ENCODE measurements at places on chromosomes 7 and 10.

DNA sequence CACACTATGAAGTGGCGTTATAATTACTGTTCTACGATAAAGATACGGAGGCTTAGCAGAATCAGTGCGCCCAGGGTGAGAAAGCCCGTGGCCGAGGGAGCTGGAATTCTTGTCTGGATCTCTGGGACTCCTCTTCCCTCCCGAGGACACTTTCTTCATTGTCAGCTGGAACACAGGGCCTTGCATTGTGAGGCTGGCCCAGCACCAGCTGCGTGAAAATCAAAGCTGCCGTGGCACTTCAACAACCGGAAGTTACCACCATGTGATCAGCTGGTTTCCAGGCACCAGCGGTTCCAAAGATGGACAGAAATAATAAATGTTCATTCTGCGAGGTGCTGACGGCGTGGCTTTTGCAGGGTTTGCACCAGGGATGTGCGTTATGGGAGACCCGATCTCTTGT is 234.0 kb upstream of the PITRM1 start:
- no peaks in the 10 kb centered on the region for H3K36me3 ChIP-seq
- no peak overlapping the region for H3K4me3 ChIP-seq
- H3K27me3 ChIP-seq = no peaks in the 10 kb centered on the region
- H3K27ac ChIP-seq = no peak overlapping the region

DNA sequence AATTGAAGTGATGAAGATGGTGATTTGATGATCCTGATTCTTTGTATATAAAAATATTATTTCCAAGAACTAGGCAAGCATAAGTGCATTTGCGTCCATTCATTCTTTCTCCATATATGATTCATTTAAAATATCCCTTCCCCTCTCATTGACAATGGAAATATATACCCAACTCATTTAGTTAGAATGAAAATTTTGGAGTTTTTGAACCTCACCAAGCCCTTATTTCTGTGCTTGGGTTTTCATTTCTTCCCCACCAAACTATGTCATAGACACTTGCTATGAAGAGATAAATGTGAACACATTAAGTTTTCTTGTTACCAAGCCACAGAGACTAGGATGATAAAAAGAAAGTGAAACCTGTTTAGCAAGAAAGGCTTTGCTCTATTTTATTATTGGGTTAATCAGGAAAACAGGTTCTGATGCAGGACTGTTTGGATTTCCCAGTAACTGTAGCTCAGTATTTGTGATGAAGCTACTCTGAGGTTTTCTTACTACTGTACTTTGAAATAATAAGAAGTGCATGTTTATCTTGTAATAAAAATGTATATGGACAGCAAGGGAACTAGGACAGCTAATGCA is 68.3 kb downstream of the ITGB1 start:
- H3K4me1 ChIP-seq = no peaks in the 10 kb centered on the region
- H3K4me3 ChIP-seq = no peak overlapping the region
- no peak overlapping the region for H3K27ac ChIP-seq
- no peaks in the 10 kb centered on the region for H3K36me3 ChIP-seq

DNA sequence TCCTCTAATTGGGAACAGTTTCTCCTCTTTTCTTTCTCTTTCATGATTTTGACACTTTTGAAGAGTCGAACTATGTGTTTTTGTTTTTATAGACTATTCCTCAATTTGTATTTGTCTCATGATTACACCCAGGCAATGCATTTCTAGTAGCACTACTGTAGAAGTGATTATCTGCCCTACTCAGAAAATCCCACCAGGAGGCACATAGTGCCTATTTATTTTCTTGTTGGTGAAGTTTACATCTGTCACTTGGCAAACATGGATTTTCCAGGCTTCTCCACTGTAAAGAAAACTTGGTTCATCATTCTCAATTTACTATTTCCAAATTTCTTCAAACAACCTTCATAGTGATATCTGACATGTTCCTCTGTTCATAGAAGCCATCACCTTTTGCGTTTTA is 893.9 kb downstream of the CCSER2 start:
- H3K27me3 ChIP-seq = no peaks in the 10 kb centered on the region
- no peak for DNase-seq
- H3K4me1 ChIP-seq = no peaks in the 10 kb centered on the region
- no peaks in the 10 kb centered on the region for H3K36me3 ChIP-seq

DNA sequence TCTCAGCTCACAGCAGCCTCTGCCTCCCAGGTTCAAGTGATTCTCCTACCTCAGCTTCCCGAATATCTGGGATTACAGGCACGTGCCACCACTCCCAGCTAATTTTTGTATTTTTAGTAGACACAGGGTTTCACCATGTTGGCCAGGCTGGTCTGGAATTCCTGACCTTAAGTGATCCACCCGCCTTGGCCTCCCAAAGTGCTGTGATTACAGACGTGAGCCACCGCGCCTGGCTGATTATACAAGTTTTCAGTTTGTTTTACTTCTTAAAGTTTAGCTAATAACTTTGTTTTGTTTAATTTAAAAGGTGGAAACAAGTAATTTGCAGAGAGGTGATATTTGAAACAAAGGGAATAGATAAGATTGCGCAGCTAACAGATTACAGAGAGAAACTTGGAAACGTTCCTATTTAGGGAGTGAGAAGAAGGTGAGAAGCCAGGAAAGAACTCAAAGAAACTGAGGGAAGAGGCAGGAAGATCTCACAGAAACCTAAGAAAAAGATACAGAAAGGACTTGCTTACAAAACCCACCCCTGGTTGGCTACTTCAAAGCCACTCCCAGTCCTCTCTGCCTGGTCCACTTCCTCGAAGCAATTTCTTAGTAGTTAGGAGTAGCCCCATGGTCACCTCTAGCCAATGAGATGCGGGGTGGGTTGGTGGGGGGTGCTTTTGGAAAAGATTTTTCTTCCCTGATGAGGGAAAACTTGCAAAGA is 15.0 kb upstream of the PDLIM1 start:
- H3K4me3 ChIP-seq = no peak overlapping the region
- H3K27me3 ChIP-seq = no peaks in the 10 kb centered on the region
- H3K4me1 ChIP-seq = no peaks in the 10 kb centered on the region
- no peak for DNase-seq

DNA sequence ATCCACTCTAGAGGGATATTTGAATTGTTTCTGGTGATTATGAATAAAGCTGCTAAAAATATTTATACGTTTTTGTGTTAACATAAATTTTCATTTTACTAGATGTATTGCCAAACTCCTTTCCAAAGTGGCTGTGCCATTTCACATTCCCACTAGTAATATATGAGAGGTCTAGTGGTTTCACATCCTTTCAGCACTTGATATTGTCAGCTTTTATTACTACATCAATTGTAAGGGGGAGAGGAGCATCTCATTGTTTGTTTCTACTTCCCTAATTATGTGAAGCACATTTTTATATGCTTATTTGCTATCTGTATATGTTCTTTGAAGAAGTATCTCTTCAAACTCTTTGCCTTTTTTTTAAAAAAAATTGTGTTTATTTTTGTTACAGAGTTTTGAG is 184.5 kb downstream of the ADK start:
- H3K36me3 ChIP-seq = no peaks in the 10 kb centered on the region
- no peak overlapping the region for H3K4me3 ChIP-seq
- DNase-seq = no peak
- H3K4me1 ChIP-seq = no peaks in the 10 kb centered on the region
- H3K27ac ChIP-seq = no peak overlapping the region

DNA sequence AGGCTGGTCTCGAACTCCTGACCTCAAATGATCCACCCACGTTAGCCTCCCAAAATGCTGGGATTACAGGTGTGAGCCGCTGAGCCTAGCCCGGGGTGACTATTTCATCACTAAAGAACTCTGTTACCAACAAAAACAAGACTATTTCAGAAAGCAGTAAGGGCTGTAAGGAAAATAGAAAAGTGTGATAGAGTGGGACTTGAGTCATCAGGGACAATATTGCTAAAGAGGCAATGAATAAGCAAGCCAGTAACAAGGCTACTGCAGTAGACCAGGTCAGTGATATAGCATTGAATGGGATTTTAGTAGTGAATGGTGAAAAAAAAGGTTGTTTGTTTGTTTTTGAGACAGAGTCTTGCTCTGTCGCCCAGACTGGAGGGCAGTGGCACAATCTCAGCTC is 51.7 kb downstream of the SVOPL start:
- H3K4me3 ChIP-seq = no peak overlapping the region
- H3K36me3 ChIP-seq = no peaks in the 10 kb centered on the region
- H3K27me3 ChIP-seq = no peaks in the 10 kb centered on the region
- H3K27ac ChIP-seq = no peak overlapping the region
- no peak for DNase-seq

DNA sequence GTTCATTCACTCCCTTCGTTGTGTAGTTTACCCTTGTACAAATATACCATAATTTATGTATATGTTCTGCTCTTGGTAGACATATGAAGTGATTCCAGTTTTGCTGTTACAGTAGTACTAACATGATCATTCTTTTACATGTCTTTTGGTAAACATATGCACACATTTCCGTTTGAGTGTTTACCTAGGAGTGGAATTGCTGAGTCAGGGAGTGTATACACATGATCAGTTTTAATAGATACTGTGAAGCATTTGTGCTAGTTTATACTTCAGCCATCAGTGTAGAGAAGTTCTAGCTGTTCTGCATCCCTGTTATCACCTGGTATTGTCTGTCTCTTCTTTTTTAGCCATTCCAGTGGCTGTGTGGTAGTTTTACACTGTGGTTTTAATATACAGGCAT is 34.5 kb upstream of the CYP26C1 start:
- H3K27ac ChIP-seq = no peak overlapping the region
- H3K27me3 ChIP-seq = no peaks in the 10 kb centered on the region
- no peak overlapping the region for H3K4me3 ChIP-seq
- H3K4me1 ChIP-seq = no peaks in the 10 kb centered on the region

DNA sequence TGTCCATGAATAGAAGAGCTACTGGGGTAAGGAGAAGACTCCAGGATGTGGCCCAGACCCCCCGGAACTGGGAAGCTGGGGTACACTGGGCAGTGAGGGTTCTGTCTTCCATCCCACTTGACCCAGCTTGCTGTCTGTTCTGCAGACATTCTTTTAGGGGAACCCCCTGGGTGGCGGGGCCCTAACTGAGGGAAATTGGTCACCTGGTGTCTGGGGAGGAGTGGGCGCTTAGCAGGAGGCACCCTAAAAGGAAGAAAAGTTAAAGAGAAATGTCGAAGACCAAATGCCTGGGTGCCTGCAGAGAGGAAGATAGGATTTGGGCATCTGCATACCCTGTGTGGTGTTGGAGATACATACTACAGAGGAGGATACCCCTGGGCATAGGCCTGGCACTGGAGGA is 1.0 kb downstream of the AP1S1 start:
- H3K36me3 ChIP-seq = no peaks in the 10 kb centered on the region
- DNase-seq = no peak
- no peaks in the 10 kb centered on the region for H3K27me3 ChIP-seq
- H3K4me1 ChIP-seq = peaks cover 11% of the 10 kb centered on the region
- H3K27ac ChIP-seq = no peak overlapping the region

DNA sequence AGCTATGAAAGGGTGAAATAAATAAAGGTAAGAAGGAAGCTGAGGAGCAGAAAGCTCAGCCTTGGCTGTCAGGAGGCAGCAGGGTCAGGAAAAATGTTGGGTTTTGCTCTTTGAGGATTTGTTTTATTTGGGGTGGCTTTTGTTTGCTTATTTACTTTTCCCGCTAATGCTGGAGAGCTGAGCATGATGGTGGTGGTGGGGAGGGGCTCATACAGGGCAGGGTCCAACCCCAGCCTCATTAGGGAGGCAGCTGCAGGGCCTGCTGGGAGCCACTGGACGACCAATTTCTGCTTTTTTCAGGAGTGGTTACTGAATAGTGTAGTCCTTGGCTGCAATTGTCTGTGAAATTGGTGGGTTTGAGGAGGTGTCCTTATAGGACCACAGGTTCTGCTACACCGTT is 36.3 kb downstream of the CCM2 start:
- no peak overlapping the region for H3K27ac ChIP-seq
- H3K36me3 ChIP-seq = no peaks in the 10 kb centered on the region

DNA sequence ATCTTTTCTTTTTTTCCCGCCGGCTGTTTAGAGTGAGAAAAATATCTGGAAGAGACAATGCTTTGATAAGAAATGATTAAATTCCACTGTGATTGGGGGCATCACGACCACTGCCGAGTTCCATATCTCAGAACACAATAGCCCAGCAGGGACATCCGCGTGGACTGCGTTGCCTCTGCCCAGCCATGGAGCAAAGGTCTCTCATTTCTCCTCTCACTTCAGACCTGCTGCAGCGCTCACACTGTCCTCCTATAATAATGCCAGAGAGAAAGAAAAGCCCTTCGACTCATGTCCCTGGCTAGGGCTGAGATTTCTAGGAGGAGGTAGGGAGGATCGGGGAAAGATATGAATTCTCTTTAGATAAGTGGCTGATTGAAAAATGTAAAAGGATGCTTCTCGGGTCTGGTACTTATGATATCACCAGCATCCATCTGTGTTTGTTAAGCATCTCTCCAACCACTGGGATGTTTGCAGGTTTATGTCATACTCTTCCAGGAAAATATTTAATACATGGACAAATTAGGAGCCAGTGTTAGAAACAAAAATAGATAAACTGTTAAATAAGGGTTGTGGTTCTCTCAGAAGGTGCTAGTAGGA is 472.9 kb upstream of the AKR1E2 start:
- no peak for DNase-seq
- H3K27me3 ChIP-seq = no peaks in the 10 kb centered on the region
- no peak overlapping the region for H3K4me3 ChIP-seq
- no peaks in the 10 kb centered on the region for H3K36me3 ChIP-seq
- no peak overlapping the region for H3K27ac ChIP-seq

DNA sequence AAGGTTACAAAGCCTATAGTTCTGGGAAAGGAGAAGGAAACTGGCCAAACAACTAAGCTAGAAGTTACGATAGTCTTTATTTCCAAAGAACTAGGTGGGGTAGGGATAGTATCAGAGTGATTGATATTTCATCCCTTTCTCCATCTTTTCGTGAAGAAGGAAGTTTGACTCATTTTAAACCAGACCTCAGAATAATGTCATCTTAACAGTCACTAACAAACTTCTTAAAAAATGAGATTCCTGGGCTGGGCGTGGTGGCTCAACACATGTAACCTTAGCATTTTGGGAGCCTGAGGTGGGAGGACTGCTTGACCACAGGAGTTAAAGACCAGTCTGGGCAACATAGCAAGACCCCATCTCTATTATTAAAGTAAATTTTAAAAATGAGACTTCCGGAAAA is 69.4 kb downstream of the ARL4A start:
- no peak overlapping the region for H3K27ac ChIP-seq
- H3K4me3 ChIP-seq = no peak overlapping the region
- DNase-seq = no peak
- H3K27me3 ChIP-seq = no peaks in the 10 kb centered on the region
- no peaks in the 10 kb centered on the region for H3K4me1 ChIP-seq
- H3K36me3 ChIP-seq = no peaks in the 10 kb centered on the region

GRCh38 chr10:36094096-36094495 is 452.0 kb upstream of the FZD8 start:
- no peak overlapping the region for H3K27ac ChIP-seq
- H3K36me3 ChIP-seq = no peaks in the 10 kb centered on the region
- no peak overlapping the region for H3K4me3 ChIP-seq
- no peaks in the 10 kb centered on the region for H3K4me1 ChIP-seq
